Fibroblast of mammary gland (primary cell): ENCODE measurements at places on chromosomes 4 and X.

DNA sequence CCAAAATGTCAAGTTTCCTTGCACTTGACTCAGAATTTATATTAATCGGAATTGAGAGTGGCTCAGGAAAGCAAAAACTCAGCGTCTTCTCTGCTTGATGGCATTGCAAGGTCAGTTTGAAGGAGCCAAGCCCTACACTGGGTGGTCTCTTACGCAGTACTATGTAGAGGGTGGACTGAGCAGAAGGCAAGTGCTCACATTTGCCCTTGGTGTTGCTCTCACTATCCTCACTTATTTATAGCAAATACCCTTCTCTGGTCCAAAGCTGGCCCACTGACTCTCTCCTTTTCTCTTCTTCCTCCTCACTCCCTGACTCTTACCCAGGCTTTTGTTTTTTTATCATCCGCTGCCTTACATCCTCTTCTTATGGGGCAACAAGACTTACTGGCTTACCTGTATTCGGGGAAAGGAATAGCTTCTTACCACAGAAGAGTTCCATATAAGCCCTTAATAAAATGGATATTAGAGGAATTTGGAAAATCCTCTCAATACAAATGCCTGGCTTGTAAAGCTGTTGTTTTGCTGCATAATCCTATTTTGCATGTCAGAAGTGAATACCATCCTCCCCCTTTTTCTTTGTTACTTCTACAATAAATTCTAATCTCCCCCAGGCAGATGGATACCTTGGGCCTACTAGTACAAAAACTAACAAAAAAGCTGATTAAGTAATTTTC is 24.8 kb upstream of the GATB start:
- no peak for DNase-seq

DNA sequence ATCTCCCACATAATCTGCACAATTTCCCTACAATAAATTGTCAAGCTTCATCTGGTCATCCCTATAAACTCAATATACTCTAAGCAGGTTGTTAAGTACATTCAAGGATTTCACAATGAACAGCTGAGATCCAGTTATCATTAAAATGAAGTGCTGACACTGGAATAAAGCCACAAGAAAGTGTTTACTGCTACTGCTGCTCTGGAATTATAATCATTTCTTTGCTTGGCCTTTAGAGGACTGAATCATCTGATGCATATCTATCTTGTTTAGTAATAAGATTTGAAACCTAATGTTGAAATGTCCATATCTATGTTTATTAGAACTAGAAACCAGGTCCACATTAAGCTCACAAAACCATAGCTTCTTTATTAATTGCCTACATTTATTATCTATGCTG is 338.6 kb upstream of the ZFP42 start:
- DNase-seq, result peak; percentile 3

GRCh38 chrX:3598709-3599108 is 114.7 kb downstream of the PRKX start:
- DNase-seq, result no peak

GRCh38 chr4:141713185-141713584 is 76.8 kb downstream of the IL15 start:
- peak; percentile 6 for DNase-seq

DNA sequence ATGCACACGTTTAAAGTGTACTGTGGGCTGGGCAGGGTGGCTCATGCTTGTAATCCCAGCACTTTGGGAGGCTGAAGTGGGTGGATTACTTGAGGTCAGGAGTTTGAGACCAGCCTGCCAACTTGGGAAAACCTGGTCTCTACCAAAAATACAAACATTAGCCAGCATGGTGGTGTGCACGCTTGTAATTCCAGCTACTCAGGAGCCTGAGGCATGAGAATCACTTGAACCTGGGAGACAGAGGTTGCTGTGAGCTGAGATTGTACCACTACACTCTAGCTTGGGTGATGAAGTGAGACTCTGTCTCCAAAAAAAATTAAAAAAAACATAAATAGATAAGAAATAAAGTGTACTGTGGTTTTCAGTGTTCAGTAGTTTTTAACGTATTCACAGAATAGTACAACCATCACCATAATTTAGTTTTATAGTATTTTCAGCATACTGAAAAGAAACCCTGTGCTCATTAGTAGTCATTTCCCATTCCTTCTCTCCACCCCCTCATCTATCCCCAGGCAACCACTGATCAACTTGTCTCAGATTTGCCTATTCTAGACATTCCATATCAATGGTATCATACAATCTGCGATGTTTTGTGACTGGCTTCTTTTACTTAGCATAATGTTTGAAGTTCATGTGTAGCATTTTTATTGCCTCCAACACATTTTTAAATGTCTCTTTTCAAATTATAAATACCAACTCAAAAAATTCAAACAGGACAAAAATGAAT is 19.1 kb downstream of the SLAIN2 start:
- peak; percentile 81 for DNase-seq

- DNase-seq, result peak; percentile 32
Measured at GRCh38 chr4:168411318-168412150, 68.8 kb downstream of the DDX60L start.

- DNase-seq, result peak; percentile 80
Measured at GRCh38 chr4:55754754-55755350, 64.7 kb upstream of the EXOC1L start.

DNA sequence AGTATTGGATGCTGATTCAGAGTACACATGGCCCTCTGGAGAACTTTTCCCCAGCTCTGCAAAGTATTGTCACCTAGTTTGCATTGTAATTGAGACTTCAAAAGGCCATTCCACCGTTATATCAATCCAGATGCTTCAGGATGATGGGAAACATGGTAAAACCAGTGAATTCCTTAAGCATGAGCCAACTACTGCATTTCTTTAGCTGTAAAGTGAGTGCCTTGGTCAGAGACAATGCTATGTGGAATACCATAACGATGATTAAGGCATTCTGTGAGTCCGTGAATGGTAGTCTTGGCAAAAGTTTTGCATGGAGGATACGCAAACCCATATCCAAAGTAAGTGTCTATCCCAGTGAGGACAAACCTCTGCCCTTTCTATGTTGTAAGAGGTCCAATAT is 355.2 kb downstream of the DCAF12L2 start:
- DNase-seq, result no peak

- no peak for DNase-seq
Measured at GRCh38 chr4:1626151-1626550, 58.0 kb downstream of the FAM53A start.

DNA sequence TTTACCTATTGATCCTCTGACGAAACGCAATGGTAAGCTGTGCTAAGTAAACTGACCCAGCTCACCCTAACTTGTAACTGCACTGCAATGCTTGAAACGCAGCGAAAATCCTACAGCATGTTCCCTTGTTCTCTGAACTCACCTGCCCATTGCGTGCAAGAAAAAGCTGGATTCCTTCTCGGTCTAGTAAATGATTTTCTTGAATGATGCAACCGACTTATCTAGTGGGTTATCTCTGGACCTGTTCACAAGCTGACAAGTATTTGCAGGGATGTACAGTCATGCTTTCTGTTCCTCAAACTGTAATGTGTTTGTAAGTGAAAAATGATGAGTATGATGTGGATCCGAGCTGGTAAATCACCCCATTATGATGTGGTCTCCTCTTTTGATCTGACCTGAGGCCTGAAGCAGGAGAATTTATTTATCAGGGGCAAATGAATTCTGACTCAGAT is 140.1 kb downstream of the BTC start:
- no peak for DNase-seq

GRCh38 chrX:130805903-130806302 is 97.1 kb downstream of the ENOX2 start:
- DNase-seq, result no peak

DNA sequence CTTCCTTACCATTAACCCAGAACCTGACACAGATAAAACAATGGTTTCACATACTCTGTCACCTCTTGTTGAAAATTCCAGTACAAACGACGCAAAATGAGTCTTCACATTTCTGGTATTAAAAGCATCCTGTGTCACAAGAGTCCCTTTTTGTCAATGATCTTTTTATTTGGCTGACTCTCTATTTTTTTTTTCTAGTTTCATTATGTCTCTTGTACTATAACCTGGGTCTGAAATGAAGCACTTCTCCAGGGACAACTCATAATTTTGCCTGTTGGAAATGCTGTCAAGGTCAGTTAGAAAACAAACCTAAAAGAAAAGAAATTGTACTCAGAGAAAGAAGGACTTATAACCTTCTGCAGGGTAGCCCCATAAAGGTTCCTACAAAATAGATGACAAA is 93.1 kb downstream of the NR3C2 start:
- no peak for DNase-seq

- no peak for DNase-seq
Measured at GRCh38 chr4:56241500-56241899, 145.8 kb downstream of the AASDH start.

- DNase-seq, result no peak
Measured at GRCh38 chr4:152971053-152971452, 34.9 kb downstream of the FHDC1 start.

DNA sequence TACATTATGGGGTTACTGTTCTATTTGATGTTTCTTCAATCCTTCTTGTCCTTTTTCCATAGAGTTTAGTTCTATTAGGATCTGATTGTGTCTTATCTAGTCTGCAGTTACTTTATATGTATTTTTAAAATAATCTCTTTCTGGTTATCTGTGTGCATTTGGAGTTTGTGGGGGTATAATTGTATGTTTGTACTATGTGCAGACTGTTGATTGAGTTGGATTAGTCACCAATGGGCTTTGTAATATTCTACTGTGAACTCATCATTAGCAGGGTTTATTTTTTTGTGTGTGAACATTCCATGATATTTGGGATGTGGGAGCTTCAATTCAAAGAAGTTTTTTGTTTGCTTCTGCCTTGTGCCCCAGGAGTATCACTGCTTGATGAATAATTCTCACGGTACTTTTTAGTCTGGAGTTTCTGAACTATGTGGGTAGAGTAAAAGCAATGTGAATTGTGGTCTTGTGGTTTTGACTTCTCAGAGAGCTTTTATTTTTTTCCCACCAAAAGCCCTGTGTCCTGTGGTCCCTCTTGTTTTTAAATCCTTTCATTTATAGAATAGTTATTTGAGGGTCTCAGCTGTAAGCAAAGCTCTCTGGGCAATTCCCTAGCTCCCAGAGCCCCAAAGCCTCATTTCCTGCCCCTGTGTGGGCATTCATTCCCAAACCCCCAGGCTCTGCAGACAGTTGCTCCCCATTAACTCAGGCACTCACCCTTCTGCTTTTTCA is 127.8 kb downstream of the PHKA2 start:
- DNase-seq, result peak; percentile 41

- no peak for DNase-seq
Measured at GRCh38 chrX:49799828-49800227, 29.3 kb upstream of the PAGE4 start.

DNA sequence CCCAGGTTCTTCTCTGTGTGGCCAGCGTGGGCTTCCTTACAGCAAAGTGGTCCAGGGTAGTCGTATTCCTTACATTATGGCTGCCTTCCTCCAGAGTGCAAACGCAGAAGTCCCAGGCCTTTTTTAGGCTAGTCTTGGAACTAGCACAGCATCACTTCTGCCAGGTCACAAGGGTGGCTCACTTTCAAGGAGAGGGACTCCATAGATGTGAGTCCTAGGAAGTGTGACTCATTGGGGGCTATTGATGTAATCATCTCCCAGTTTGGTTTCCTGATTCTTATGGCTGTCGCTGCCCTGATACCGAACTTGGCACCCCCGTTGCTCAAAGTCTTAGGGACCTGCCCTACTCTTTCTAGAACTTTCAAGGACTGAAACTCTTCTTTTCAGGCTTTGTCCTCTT is 140.0 kb downstream of the DCK start:
- DNase-seq, result peak; percentile 49

- no peak for DNase-seq
Measured at GRCh38 chr4:89123451-89123851, 12.1 kb downstream of the TIGD2 start.

GRCh38 chrX:149497626-149498025 is 7.5 kb downstream of the IDS start:
- peak; percentile 74 for DNase-seq

DNA sequence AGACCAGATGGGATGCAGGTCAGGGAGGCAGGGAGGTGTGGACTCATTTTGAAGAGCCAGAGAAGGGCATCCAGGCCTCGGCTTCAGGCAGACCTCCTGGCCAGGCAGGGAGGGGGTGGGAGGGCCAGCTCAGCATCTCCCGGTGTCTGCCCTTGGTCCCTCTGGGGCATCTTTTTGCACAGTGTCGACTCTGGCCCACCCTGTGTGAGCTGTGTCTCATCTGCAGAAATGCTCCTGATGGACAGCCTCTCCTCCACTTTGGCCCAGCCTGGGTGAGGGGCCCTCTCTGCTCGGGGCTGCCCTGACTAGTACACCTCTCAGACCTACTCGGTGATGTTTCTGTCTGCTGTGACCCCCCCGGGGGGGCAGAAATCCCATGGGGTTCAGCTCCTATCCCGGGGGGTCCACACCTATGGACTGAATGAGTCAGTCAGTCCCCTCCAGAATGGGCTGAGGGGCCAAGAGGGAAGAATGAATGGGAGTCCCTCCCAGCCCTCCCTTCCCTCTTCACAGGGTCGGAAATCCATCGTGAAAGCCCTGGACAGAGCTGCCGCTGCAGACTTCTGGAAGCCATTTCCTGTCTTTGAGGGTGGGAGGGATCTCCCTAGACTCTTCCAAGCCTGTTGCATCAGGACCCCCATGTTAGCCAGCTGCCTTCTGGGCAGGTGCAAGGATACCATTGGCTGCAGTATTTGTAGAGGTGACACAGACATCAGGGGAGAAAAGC is 196.7 kb upstream of the PSAPL1 start:
- no peak for DNase-seq

DNA sequence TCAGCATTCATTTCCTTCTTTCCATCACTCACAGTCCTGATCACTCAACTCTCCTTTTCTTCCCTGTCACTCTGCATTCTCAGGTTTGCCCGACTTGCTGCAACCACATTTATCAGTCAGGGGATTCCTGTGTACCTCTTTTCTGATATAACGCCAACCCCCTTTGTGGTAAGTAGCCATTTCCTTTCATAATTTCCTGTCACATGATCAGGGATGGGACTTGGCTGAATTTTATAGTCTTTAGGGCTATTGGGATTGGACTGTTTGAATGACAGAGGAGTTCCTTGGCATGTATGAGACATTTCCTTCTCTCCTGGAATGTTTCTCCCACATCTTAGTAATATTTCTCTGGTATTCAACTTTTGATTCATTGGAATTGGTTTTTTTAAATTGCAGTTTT is 11.0 kb downstream of the PGM2 start:
- DNase-seq, result peak; percentile 70

DNA sequence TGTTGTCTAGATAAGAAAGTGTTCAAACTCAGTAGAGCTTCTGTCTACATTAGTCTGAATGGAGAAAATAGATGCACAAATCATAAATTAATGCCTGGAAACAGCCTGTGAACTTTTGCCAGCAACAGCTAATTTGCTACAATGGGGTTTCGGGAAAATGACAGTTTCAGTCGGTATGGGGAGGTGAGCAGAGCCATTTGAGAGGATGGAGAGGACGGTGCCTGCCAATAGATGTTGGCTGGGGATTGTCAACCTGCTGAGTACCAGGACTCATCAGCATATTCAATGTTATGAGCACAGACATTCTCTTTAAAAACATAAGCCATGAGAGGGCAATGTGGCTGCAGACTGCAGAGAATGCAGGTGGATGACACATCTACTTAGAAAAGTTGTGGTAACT is 230.3 kb upstream of the PCDH18 start:
- DNase-seq, result no peak

- DNase-seq, result no peak
Measured at GRCh38 chr4:85446141-85446861, 28.6 kb upstream of the ARHGAP24 start.

- no peak for DNase-seq
Measured at GRCh38 chrX:48957477-48957826, at the start of gene OTUD5. Gene OTUD5, minus strand, starts transcription at chrX:48957607. Its CDS starts 37 bp downstream, at chrX:48957570.

GRCh38 chr4:25160714-25161592 is 704 bp upstream of the SEPSECS start:
- DNase-seq, result no peak

GRCh38 chrX:6468706-6469105 is 66.2 kb downstream of the VCX3A start:
- DNase-seq, result no peak
